ENCODE measurements at places on chromosomes 1 and 21.

DNA sequence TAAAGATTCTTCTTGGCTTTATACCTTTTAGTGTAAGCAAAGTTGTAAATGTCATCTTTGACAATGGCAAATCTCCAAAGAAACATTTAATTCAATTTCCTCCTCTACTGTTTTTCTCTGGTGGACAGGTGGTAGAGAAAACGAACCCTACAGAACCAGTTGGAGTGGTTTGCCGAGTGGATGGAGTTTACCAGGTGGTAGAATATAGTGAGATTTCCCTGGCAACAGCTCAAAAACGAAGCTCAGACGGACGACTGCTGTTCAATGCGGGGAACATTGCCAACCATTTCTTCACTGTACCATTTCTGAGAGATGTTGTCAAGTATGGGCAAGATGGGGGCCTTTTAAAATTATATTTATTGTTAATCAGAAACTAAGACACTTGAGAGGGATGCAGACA lies 25.8 kb downstream of the UAP1 start:
- no peak for DNase-seq

- peak; percentile 30 for DNase-seq
Observed at GRCh38 chr21:44304877-44305293, 5.0 kb downstream of the PFKL start.

DNA sequence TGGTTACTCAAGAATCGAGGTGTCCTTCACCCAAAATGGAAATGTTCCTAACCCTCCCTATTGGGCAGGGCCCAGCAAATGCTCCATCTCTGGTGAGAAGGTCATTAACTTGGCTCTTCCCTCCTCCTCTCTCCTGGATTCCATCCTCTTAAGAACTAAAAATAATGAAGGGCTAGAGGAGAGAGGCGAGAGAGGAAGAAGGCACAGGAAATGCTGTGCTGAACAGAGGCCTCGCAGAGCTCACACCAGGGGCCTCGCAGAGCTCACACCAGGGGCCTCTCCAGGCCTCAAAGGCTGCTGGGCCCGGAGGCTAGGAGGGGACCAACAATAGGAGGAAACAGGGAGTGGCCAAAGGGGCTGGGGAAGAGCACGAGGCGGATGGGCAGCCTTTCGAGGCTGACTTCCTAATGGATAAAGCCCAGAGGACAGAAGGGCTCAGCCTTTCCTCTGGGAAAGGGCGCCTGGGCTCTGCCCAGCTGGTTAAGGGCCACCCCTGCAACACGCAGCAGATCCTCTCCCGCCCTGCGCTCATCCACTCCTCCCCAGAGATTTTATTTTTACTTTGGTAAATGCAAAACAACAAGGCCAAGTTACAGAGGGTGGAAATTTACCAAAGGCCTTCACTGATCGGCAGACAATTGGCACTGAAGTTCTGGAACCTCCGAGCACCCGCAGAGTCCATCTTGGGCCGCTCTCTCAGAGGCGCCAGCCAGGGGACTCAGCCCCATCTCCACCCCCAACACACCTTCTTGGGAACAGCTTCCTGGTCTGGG lies 78.5 kb downstream of the ITPKB start:
- DNase-seq = no peak

GRCh38 chr1:43858324-43858723 lies 75.3 kb upstream of the ARTN start:
- no peak for DNase-seq

DNA sequence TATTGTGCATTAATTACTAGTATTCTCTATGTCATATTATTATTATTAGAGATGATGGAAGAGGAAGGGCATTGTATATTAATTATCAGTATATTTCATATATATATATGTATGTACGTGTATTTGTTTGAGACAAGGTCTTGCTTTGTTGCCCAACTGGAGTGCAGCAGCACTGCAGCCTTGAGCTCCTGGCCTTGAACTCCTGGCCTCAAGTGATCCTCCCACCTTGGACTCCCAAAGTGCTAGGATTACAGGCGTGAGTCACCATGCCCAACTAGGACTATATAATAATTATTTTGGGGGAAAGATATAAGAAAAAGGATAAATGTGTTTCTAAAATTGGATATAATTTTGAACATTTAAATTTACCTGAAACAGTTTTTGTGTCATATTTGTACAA lies 63.2 kb upstream of the USP24 start:
- no peak for DNase-seq

DNA sequence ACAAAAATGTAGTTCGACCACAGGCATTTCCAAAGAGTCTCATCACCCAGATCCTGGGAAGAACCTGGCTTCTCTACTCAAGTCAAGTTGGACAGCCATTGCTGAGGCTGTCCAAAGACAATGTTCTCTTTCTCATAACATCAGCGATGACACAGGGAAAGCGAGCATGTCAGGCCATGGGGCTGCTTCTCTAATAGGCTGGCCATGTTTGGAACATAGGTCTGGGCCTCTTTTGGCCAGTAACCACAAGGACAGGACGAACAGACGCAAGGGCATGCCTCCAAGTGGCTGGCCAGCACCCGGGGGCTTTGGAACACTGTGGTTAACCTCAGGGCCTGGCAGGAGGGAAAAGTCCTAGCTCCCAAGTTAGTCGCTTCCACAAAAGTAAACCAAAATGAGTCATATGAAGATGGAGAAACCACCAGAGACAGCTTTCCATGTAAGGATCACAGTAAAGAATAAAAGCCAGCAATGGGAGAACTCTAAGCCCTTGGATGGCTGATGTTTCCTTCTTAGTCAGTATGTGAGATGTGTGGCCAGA lies 80.6 kb upstream of the SLC44A3 start:
- DNase-seq = no peak

GRCh38 chr1:215484171-215484939 lies 82.7 kb upstream of the KCTD3 start:
- no peak for DNase-seq

DNA sequence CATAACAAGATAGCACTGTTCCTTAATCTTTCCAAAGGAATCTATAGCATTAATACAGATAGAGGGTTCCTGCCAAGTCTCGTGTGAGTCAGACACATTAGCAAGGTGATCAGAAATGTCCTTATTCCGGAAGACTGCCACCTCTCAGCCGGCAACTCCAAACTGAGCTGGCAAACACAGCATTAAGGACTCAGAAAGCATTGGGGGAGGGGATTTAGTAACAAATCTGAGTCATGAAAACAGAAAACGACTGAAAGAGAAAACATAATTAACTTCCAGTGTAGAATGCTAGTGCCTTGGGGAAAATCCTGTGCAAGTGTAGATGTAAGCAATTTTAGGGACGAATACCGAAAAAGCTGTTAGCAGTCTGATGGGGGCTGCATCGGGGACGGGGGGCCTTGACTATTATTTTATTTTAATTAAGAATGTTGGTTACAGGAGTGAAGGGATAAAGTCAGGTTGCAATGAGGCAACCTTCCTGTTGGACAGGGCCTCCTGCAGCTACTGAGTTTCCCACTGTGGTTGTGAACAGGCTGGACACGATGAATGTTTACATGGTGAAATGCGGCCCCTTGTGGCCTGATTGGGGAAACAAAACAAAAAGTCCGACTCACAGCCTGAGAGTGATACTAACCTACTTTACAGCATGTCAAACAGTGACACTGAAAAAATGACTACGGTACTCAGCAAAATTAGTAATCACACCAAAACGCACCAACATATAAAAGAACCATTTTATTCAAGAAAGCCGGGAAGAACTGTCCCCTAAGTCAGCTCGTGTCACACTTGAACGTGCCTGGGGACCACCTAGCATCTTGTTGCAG lies 20.7 kb downstream of the MIS18A start:
- DNase-seq = no peak

GRCh38 chr1:152002960-152003359 lies 9.3 kb upstream of the S100A10 start:
- no peak for DNase-seq

Measured in stimulated activated CD4-positive, alpha-beta T cell treated with anti-CD3 and anti-CD28 coated beads, Interleukin-1b, Interleukin-23, amount 100 ng/mL, for 1 hour (primary cell).